ENCODE measurements at places on chromosomes 4 and X.

GRCh38 chr4:140163029-140163810, 9.2 kb upstream of the MAML3 start:
- no peak for DNase-seq

DNA sequence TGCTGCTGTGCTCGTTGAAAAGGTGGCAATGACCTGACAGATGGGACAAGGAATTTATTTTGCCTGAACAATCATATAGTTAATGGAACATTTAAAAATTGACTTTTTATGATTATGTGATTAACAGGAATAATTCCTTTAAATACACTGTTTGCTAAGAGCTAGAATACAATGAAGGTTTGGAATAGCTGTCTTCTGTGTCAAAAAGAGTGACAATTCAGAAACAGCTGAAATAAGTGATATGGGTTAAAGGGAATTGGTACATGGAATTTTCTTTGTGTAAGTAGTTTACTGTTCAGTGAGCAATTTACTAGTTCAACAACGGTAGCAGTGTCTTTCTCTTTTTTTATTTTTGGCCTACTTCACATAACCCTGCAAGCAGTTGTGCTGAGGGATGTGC, 1083.5 kb upstream of the GRID2 start:
- no peak for DNase-seq

DNA sequence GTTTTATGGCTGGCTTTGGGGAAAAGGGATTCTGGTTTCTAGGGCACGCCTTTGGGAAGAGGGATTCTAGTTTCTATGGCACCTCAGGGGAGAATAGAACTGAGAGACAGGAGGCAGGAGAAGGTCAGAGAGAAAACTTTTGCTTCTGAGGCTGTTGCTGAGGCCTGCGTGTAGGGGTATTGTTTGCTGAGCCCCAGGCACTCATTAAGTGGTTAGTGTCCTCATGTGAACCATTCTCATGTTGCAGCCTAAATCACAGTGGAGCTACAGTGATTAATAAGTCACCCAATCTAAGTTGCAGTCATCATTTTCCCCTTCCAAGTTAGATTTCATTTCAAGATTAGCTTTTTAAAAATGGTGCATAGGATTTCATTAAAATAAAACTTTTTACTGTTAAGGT, 29.0 kb downstream of the VCX3A start:
- DNase-seq: no peak

GRCh38 chrX:125544031-125544660, 224.5 kb downstream of the TEX13C start:
- no peak for DNase-seq

- DNase-seq: no peak
Observed at GRCh38 chr4:106497271-106497670, 128.7 kb upstream of the GIMD1 start.

- DNase-seq: no peak
Observed at GRCh38 chr4:91322961-91323360, 980.8 kb upstream of the GRID2 start.

DNA sequence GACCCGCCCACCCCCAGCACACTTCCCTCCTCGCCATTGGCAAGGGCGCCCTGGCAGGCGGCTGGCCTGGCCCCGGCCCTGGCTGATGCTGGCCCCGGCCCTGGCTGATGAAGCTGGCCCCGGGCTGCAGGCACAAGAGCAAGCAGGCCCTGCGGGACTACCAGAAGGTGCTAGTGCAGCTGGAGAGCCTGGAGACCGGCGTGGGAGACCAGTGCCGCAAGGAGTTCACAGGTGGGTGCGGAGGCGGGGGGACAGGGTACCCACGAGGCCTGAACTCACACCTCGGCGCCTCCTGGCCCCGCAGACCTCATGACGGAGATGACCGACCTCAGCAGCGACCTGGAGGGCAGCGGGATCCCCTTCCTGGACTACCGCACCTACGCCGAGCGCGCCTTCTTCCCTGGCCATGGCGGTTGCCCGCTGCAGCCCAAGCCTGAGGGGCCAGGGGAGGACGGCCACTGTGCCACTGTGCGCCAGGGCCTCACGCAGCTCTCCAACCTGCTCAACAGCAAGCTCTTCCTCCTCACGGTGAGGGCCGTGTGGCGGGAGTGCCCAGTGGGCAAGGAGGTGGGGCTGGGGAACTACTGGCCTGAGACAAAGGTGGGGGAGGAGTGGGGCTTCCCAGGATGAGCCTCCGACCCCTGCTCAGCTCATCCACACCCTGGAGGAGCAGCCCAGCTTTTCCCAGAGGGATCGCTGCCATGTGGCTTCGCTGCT, 6.1 kb upstream of the SRPK3 start:
- DNase-seq: no peak

- no peak for DNase-seq
Observed at GRCh38 chr4:7322166-7322991, 112.4 kb downstream of the PSAPL1 start.

GRCh38 chr4:98416844-98417243, 155.7 kb downstream of the RAP1GDS1 start:
- DNase-seq: no peak

DNA sequence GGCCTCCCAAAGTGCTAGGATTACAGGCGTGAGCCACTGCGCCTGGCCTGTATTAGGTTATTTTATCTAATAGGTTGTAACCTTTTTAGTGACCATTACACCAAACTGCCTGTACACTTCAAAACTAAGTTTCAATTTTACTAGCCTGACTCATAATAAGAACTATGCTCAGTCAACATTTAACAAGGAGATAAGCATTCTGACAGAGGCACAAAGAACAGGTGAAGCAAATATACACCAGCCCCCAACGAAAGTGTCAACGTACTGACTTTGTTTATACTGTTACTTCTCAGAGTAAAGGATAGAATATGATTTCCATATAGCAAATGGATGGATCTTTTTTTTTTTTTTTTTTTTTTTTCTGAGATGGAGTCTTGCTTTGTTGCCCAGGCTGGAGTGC, 62.8 kb downstream of the SHISA3 start:
- no peak for DNase-seq

DNA sequence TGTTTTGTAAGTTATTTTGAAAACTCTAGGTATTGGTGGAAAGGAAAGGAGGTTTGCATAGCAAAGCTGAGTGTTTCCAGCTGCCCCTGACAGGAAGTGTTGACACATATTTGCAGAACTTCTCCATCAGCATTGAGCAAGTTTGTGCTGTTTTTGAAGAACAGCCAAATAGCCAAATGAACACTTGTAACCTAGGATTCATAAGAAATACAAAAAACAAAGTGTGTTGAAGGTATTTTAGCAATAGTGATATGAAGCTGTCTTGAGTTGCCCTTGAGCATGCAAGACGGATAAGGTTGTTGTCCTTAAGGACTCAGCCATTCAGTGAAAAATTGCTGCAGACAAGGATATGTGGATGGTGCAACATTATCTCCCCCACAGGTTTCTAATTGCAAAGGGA, 68.3 kb upstream of the PGM2 start:
- DNase-seq: no peak

DNA sequence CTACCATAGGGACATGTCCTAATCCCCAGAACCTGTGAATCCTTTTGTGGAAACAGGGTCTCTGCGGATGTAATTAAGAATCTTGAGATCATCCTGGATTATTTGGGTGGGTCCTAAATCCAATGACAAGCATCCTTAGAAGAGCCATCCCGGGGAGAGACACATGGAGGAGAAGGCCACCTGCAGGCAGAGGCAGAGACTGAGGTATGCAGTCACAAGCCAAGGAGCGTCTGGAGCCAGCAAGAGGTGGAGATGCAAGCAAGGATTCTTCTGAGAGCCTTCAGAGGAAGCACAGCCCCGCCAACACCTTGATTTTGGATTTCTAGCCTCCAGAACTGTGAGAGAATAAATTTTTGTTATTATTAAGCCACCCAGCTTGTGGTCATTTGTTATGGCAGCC, 13.8 kb upstream of the FAT1 start:
- no peak for DNase-seq

DNA sequence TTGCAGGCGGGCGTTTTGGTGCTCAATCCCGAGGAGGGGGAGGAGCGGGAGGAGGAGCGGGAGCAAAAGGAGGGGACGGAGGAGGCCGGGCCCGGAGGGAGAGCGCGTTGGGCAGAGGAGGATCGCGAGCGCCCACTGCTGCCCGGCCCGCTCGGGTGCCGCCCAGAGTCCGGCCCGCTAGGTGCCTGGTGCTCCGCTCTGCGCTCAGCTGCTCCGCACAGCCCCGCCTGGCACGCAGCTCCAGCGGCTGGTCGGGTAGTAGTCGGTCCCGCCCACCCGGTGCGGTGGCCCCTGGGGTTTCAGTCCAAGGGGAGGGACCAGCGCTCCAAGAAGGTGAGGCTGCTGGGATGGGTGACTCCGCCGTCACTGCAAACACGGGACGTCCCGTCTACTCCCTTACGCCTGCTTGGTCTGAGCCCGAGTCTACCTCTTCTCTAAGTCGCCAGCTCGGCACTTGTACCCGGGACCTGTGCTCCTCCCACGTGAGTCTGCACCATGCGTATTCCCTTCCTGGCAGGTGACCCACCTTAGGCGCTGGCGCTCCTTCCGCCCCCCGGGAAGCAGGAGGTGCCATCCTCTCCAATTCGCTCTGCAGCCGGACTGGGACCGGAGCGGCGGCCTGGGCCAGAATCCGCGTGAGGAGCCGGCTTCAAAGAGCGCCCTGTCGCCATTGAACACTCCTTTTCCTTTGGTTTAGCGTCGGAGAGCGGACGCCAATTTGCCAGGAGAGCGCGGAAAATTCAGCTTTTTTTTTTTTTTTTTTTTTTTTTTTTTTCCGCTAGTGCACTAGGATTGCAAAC, 405 bp upstream of the HS3ST1 start:
- DNase-seq: no peak

- no peak for DNase-seq
Observed at GRCh38 chr4:86381431-86381830, 21.6 kb upstream of the MAPK10 start.

DNA sequence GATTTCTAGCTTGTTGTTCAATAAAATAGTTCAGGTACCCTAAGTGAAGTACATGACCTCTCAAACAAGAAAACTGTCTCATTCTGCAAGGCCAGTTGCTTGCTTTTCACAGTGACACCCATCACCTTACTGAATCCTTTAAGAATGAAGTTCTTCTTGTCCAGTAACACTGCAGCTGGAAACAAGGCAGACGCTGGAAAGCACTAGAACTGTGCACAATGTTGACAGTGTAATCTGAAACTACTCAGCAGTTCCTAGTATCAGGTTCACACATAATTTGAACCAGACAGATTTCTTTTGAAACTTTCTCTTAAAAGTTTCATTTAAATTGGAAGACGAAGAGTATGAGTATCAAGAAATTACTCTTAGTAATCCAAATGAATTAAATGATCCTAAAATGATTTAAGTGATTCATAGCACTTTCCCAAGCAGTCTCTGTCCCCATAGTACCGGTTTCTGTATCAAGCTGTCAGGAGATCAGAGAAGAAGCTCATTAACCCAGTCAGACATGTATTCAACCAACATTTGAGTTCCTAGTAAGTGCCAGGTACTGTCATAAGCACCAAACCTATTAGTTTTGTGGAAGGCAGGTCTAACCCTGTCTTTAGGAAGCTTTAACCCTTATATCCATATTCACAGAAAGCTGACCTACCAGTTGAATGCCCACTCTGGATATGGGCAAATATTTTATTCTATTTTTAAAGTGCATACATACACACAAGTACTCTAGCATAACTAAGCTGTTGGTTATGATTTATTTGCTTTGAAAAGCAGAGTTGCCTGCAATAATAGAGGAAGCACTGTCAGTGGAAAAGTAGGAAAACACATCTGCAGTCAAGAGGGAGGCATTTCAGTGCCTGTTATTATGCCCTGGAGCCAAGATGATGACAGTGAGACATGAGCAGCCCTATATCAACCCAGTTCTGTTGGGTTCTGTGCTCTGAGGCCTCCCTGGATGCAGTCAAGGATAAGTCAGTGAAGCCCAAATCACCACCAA, 63.6 kb downstream of the PALLD start:
- no peak for DNase-seq

DNA sequence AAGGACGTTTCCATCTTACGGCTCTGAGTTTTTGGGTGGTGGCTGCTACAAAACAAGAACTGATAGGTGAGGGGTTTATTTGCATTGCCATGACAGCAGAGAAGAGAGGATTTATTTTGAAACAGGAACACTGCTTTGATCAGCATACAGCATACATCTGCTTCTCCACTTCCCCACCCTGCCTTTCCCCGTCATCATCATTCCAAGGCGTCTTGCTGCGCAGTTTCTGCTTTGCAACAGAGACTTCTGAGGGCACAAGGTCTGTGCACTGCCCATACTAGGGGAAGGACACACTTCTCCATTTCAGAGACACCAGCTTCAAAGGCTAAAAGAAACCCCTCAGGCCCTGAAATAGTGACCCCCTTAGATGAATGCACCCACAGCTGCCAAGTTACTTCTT, 19.1 kb downstream of the STARD8 start:
- no peak for DNase-seq

DNA sequence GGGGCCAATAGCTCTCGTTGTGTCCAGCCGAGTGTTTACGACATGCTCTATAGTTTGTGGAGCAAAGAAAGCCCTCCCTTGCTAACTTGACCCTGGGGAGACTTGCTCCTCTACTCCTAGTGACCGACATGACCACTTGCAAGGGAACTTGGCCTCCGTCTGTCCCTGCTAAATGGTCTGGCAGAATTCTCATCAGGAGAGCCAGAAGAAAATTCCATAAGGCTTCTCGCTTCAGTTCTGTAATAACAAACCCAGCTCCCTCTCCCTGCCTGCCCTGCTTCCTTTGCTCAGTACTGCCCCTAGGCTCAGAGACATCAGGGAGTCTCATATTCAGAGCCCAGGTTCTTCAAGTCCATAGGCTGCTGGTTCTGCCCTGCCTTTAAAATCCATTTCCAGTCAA, 13.0 kb downstream of the DOCK11 start:
- DNase-seq: no peak

DNA sequence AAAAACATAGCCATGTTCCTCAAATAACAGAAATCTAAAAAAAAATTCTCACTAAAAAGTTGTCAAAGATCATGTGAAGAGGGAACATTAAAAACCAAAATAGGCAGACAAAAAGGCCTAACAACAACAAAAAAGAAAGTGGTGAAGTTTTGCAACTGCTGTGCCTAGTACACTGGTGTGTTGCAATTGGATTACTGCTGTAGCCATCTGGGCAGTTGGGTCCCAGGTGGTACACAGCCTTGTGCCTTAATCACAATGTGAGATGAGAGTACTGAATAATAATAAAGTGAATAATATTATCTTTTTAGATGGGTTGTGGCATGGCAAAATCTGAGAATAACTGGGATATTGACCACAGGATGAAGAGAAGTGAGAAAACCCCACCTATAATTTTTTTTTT, 12.0 kb downstream of the C4orf54 start:
- DNase-seq: no peak

DNA sequence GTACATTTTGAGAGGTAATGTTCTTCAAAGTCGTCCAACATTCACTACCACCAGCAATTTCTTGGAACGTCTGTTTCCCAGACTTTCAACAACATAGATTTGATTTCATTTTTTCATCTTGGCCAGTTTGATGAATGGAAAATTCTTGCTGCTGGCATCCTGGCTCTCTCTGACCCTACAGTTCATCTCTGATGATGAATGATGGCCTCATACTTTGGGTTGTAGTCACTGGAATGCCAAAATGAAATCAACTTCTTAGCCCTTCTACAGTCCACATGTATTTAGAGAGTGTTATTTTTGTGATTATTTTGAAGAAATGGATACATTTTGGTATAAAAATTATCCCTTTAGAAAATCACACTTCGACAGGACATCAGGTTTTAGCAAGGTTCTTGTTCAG, 8.8 kb downstream of the CHST7 start:
- DNase-seq: no peak
